ENCODE measurements at places on chromosomes 4 and X.
A peak's percentile ranks its signal among the peaks of the same experiment; 100 is the strongest.

- DNase-seq: no peak
Observed at GRCh38 chrX:132046533-132046932, 23.4 kb downstream of the STK26 start.

- peak; percentile 84 for DNase-seq
Observed at GRCh38 chrX:21985332-21985777, 44.8 kb downstream of the SMS start.

DNA sequence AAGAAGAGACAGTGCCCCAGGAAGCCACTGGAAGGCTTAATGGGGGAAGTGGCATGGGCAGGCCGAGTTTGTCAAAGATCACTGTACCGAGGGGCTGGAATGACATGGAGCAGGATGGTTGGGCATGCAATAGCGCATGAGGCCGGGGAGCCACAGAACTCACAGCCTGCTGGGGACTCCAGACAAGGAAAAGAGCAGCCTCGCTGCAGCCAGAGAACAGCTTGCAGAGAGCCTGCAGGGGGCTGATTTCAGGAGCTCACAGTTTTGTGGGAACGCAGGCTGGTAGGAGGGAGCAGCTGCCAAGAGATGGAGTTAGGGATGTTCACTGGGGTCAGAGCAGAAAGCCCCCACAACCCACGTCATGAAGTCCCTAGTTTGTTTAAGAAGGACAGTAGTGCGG, 45.4 kb downstream of the STOX2 start:
- DNase-seq: no peak

DNA sequence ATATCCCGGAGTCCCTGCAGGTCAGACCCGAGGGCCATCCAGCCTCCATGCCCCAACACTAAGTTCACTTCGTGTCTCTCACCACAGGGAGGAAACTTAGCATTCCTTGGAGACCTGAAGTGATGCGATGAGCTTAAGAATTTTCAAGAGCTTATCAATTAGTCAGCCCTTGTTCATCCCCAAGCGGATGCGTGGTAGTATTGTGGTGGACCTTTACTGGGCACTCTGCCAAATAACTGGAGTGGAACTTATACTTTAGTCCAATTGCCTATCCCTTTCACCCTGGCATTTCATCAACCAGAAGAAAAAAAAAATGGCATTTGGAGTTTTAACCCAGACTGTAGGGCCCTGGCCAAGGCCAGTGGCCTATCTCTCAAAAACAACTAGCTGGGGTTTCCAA, 137.1 kb downstream of the RELL1 start:
- DNase-seq: peak; percentile 95

DNA sequence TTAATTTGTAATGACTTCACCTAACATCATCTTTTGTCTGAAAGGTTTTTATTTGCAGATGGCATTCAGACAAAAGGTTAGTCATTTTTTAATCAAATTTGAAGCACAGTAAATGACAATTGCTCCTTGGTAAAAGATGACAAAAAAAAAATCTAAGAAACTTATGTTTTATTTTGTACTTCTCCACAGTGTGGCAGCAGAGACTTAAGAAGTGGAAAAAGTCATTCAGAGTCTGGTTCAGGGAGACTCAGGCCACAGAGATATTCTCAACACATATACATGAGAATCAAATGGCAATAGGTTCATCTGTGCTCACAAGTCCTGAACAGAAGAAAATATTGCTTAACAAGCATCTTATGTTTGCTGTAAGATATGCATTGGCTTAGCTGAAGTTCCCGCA, 436.2 kb downstream of the KCNIP4 start:
- peak; percentile 68 for DNase-seq

GRCh38 chrX:27466051-27466450, 2.9 kb upstream of the PPP4R3C start:
- no peak for DNase-seq

DNA sequence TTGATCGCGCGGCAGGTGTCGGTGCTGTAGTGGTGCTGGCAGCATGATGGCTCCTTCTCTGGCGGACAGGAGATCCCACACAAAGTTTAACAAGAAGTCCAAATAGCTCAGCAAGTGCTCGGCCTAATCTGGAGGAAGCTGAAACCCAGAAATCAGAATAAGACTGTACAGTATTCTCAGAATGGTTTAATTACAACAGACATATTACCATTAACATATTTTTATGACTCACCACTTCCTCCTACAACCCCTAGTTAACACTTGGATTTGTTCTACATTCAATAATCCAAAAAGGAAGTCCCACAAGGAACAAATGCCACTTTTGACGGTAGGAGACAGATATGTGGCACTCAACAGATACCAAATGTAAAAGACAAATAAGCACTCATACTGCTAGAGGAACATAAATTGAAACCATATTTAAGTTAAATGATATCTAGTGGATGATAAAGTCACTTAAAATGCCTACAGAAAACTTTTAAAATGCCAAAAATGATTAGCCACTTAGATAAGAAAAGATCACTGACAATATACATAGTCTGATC, 91.2 kb downstream of the HUWE1 start:
- no peak for DNase-seq

All from cardiac fibroblast (primary cell).